ENCODE measurements at places on chromosomes 2 and 18.

GRCh38 chr2:151882786-151883445, 54.7 kb upstream of the ARL5A start:
- no peak for DNase-seq

DNA sequence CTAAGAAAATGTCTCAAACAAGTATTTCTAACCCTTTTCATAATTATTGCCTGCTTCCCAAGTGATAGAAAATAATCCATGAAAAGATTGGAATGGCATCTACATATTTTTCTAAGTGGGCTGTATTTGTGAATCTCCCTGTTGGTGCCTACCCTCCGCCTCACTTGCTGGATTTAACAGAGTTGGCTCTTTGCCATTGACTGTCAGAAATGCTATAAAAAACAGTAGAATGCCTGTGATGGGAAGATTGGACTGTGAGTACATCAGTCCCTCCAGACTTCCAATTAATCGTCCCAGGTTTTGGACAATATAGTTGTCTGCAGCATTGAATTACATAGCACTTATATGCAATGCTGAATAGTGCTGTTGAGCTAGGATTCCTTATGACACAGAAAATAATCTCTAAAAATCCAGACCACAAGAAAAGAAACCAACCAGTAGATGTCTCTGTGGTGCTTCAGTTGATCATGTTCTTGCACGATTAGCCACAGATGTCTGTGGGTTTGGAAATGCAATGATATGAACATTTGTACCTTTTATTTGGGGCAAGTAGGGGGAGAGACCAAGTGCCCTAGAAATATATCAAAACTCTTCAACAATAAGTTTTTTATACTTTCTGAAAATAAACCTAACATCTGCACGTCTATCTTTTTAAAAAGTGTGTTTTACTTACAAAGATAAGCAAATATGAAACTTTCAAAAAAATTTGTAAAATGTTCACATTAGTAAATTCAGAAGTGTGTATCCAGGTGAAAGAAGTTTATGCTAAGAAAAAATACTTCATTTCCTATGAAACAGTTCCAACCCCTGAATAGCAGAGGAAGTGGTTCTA, 88.5 kb downstream of the DYNAP start:
- no peak for DNase-seq

GRCh38 chr2:232937278-232937906, 67.3 kb downstream of the SNORC start:
- DNase-seq = no peak

GRCh38 chr2:234949762-234950434, 1.9 kb upstream of the SH3BP4 start:
- no peak for DNase-seq

GRCh38 chr2:55901941-55902340, 21.6 kb downstream of the EFEMP1 start:
- DNase-seq = no peak

DNA sequence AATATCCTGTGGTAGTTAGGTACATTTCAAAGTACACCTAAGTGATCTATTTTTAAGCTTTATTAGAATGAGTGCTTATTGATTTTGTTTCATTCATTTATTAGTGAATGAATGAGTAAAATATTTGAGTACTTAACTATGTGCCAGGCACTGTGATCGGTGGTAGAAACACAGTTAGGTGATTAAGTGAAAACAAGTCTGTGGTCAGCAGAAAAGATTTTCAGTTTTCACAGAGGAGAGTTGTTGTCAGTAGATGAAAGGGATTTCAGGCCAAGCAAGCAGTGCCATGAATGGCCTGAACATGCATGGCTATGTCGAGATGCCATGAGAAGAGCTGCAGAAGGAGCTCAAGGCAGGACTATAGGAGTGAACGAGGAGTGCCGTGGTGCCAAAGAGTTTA, 85.9 kb downstream of the SPTBN1 start:
- no peak for DNase-seq

- no peak for DNase-seq
These were observed 2.4 kb upstream of the MAPRE3 start for GRCh38 chr2:26968001-26968400.

DNA sequence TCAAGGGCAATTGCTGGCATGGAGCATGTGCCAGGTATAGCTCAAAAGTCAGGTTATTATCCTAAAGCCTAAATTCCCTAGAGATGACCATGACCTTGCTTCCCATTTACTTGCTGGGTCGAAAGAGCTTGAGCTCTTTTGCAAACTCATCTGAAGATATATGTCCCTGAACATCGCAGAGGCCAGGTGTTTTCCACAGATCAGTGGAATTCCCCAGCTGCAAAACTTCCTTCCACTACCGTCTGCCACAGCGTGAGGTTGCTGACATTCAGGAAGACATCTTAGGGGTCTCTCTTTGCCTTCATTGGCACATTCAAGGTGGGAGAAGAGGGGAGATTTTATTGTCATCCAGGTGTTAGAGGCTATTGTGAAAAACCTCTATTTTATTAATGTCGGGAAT, 171.0 kb downstream of the MIB1 start:
- DNase-seq = no peak

DNA sequence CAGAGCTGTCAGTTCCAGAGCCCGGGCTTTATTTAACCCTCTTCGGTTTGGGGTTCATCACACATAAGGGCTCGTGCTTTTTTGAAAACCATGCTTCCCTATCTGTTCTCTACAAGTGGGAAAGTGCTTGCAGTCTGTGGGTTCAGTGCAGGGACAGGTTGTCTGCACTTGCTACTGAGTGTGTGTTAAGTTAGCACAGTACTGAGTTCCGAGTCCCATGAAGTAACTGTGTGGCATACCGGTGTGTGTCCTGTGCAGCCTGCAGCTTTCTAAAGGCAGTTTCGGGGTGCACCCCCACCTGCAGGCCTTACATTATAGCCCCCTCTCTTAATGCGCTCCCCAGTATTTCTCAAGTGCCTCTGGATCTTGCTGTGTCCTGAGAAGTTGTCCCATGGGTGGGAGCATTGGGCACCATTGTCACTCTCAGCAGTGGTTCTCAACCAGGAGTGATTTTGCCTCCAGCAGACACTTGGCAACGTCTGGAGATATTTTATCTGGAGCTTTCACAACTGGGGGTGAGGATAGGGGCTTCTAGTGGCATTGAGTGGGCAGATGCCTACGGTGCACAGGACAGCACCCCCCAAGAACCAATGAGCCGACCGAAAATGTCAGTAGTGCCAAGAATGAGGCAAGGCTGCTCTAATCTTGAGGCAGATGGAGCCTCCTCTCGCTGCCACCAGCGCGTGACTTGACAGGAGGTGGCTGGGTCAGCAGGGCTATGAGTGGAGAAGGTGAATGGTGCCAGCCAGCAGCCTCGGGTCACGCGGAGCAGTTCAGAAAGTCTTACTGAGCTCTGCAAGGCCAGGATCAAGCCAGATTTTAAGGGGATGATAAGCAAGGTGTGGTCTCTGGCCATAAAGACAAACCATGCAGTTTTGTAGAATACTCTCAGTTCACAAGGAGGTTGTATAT, 152.2 kb downstream of the SMAD7 start:
- no peak for DNase-seq

- peak; percentile 16 for DNase-seq
These were observed 45.9 kb upstream of the AAK1 start for GRCh38 chr2:69689466-69689865.

GRCh38 chr2:10266133-10266620, 36.5 kb upstream of the HPCAL1 start:
- no peak for DNase-seq

DNA sequence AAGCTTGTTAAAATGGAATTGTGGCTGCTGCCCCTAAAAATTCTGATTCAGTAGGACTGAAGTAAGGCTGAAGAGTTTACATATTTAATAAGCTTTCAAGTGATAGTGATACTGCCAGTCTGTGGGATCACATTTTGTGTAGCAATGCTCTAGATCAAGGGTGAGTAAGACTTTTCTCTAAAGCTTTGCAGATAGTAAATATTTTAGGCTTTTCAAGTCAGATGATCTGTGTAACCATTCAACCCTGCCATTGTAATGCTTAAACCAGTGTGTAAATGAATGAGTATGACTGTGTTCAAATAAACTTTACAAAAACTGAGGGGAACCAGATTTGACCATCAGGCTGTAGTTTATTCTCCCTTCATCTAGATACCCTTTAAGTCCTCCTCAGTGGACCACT, 92.7 kb downstream of the PIK3C3 start:
- DNase-seq = no peak

DNA sequence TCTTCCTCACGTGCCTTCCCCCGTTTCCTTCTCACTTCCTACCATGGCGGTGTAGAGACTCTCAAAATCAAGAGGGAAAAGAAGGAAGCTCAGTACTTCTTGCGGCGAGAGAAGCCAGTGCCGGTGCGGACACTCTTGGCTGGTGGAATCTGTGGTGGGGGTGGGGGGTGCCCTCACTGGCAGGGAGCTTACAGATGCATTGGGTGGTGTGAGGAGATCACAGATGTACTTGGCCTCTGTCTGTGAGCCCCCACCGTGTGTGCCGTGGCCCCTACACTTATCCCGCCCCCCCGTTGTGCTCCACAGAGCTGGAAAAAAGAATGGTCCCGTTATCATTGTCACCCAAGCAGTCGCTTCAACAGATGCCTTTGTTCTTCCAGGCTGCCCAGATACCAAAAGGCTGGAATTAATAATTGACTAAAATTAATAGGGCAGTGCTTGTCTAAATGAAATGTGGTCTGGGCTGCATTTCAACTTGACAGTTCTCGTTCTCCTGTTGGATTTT, 79.8 kb downstream of the VAPA start:
- no peak for DNase-seq

DNA sequence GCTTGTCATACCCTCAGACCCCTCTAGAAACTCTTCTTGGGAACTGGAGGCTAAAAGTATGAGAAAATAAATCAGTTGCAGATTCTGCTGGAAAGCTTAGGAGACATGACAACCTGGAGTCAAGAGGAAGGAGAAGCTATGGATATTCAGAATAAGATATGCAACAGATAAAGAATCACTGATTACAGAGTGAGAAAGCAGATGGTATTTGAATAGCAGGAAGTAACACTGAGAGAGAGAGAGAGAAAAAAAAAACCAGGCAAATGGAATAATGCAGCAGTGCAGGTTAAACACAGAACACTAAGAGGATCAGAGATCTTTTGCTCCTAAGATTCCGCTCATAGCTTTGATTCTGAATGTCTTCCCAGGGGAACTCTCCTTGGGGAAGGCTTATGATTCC, 1284.1 kb upstream of the NXPH2 start:
- DNase-seq = no peak

GRCh38 chr2:96877042-96877451, 7.2 kb upstream of the SEMA4C start:
- no peak for DNase-seq

DNA sequence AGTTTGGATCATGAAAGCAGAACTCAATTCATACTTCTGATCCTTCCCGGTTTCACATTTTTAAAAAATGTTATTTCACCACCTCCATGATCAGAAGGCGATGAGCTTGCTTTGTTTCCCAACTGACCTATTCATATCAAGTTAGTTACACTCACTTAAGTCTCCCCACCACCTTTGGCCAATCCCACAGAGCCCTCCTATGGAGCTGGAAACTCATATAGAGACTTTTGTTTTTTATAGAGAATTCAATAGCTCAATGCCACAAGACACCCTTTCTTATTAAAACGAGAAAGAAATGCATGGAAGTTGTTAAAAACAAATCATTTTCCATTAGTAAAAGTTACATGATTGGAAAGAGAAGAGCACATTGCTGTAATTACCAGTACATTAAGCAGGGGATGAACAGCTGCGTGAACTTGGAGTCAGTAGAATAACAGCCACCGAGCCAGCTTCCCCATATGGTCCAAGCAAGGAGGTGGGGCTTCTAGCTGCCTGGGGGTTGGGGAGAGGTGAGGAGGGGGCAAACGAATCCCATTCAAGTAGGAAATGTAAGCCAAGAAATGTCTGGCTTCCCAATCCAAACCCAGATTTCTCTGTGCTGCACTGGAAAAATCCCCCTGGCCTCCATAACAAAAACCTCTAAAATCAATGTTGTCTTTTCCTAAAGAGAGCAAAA, 614.5 kb downstream of the IRS1 start:
- DNase-seq = no peak

GRCh38 chr2:68645523-68645922, 2.1 kb downstream of the PROKR1 start:
- no peak for DNase-seq
